ENCODE measurements at places on chromosomes 12 and 14.

DNA sequence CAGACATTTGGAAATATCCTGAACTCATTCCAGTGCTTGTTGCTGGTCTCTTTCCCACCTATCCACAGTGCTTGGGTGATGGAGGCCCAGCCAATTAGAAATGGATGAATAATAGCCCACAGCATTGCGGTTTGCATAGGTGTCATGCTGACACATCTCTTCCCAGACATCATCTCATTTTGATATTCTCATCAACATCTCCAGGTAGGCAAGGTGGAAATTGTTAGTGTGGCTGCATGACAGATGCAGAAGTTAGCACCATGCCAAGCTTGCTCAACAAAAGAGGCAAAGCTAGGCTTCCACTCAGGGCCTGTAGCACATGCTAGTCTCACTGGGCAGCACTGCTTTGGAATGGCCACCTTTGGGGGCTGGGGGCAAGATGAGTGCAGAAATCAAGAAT is 1118.9 kb downstream of the VRK1 start:
- DNase-seq = no peak

DNA sequence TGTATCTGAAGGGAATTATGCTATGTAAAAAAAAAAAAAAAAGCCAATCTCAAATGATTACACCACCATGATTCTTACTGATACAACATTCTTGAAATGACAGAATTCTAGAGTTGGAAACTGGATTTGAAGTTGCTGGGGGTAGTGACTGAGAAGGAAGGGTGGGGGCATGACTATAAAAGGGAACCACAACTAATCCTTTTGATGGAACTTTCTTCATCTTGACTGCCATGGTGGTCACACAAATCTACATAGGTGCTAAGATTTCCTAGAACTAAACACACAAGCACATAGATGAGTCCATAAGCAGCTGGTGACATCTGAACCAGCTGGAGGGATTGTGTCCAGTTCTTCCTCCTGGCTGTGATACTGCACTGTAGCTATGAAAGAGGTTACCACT is 51.4 kb downstream of the CLMN start:
- no peak for DNase-seq

DNA sequence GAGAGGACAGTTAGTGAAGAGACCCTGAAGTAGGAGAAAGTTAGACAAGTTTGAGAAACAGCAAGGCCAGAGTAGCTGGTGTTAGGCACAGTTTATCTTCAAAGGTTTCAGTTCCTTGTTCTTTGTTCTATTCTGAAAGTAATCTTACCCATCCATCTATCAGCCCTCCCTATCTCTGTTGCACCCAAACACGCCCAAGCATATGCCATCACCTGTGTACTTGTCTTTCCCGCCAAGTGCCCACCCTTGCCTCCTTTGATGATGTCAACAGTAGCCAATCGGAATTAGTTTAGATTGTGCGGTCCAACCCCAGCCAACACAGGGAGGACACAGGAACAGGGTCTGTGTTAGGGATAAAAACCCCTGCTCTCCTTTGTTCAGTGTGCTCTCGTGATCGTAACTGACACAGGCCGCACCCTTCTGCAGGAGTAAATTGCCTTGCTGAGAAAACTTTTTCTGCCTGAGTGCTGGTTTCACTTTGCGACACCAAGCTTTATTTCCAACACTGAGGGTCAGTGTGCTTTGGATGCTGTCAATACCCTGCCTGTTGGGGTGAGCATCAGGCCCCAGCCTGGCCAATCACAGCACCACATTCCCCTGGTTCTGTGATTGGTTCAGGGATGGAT is 4.7 kb upstream of the TMEM229B start:
- DNase-seq = no peak

GRCh38 chr12:2455410-2455809 is 339.4 kb upstream of the FKBP4 start:
- no peak for DNase-seq

GRCh38 chr12:86194721-86195120 is 61.5 kb downstream of the MGAT4C start:
- no peak for DNase-seq

GRCh38 chr12:94353130-94353529 is 106.5 kb downstream of the CEP83 start:
- DNase-seq = no peak

- DNase-seq = no peak
Observed at GRCh38 chr12:101854747-101855146, 22.6 kb upstream of the DRAM1 start.

GRCh38 chr12:110281549-110282299 is 677 bp downstream of the ATP2A2 start:
- no peak for DNase-seq

- DNase-seq = no peak
Observed at GRCh38 chr12:76250256-76250655, 98.0 kb downstream of the BBS10 start.

DNA sequence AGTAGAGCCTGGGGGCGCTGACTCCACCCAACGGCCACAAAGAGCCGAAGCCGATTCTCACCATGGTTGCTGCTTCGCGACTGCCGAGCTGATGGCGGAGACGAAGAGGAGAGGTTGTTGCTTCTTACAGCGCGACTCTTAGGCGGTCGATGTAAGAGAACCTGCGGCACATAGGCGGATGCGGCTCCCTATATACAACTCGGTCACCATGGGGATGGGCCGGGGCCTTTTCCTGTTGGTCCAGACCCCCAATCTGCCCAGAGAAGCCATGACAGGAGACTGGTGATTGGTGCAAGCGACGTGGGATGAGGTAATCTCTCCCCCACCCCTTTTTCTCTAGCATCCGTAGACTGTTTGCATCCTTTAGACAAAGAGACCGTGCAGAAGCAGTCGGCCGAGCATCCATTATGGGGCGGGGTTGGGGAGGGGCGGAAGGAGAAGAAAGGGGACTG is at the start of gene TUBA1A:
Gene TUBA1A (minus strand): TSS at position 165 of the 452 bp plus-strand sequence. CDS start 101 bp downstream, at position 64.
- peak; percentile 91 for DNase-seq

DNA sequence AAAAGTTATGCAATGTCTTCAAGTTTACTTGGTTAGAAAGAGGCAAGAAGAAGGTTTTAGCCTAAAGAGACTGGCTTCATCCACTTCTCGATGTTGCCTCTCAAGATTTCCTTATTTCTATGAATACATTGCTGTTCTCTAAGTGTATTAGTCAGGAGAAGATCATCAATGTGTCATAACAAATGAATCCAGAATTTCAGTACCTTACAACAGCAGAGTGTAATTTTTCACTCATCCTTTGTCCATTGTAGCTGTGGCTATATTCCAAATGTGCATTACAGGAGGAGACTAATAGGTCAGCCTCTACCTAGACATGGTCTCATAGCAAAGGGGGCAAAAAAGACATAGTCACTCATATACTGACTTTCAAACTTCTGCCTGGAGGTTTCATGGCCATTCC is 579.1 kb downstream of the PRKD1 start:
- DNase-seq = no peak

GRCh38 chr14:90922141-90922540 is 105.9 kb upstream of the TTC7B start:
- DNase-seq = no peak

DNA sequence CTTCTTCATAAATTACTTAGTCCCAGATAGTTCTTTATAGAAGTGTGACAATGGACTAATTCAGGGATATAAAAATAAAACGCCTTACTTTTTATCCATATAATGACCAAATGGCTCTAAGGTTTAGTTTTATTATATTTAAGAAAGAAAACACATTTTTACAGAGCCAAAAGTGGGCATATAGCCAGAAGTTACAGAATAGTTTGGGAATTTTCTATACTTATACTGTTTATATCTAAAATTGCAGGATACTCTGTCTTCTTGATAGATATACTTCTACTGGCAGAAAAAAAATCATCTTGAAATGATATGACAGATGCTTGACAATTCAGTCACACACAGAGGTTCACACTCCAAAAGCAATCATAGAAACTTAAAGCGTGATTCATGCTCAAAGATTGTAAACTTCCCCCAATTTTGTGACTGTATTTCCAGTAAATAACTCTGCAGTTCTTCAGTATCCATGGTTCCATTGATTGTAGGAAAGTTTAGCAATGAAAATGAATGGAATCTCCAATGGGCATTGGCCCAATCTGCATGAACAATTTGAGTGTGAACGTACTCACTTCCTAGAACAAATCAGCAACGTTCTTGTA is 307.8 kb downstream of the NOVA1 start:
- no peak for DNase-seq

GRCh38 chr14:32286602-32287001 is 42.5 kb upstream of the AKAP6 start:
- DNase-seq = no peak

DNA sequence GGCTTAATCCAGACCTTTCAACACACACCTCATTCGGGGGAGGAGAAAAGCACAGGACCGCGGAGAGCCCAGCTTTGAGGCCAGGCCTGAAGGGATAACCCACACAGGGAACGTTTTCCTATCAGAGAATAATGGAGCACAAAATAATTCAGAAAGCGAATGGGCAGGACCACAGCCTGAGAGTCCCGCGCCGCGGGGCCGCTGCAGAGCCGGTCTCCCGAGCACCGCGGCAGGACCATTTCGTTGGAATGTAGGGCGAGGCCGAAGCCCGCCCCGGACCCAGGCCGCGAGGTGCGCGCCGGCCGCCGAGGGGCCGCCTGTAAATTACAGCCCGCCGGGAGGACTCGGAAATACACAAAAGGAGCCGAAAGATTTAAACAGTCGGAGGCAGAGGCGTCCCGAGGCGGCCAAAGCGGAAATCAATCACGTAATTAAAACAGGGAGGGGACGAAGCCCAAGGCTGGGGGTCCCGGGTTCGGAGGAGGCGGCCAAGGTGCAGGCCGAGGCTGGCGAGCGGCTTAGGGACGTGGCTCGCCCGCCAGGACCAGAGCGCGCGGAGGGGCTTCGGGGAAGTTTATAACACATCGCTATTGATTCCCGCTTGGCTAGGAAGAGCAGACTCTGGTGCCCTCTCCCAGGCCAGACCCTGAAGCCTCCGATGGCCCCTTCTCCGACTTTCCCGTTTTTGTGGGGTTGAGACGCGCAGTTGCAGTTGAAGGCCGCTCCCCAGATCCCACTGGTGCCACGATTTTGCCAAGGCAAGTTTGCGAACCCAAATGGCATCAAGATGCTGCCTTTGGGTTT is 6.3 kb upstream of the HOXC4 start:
- no peak for DNase-seq

- DNase-seq = no peak
Observed at GRCh38 chr14:22036541-22037239, 363.1 kb upstream of the OR4E1 start.

DNA sequence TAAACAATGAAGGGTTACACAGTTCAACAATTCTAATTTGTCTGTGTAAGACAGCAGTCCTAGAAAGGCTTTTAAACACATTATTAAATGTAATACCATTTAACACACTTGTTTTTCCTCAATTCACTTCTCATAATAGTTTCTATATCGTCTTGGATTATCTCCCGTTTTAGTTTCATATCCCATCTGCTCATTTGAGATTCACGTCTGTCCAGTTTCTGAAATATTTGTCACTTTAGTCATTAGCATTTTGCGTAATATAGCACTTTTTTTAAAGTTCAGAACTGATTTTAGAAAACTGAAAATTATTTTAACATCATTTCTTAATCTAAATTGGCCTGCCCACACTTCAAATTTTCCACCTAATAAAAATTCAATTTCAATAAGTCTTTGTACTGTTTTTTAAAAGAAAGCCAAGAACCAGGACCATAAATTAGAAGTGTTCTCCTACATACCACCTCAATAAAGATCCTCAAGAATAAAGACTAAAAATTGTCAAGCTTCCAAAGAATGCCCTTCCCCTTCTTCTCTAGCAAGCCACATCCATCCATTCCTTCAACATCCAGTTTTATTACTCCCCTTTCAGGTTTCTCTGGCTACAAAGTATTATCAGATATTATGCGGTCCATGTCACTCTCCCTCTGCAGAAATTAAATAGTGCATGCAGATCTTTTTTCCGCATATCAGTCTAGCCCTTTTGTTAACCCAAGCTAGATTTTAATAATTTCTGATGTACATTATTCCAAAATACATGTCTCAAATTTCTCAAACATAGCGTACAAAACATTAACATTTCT is 11.9 kb downstream of the MED13L start:
- no peak for DNase-seq

DNA sequence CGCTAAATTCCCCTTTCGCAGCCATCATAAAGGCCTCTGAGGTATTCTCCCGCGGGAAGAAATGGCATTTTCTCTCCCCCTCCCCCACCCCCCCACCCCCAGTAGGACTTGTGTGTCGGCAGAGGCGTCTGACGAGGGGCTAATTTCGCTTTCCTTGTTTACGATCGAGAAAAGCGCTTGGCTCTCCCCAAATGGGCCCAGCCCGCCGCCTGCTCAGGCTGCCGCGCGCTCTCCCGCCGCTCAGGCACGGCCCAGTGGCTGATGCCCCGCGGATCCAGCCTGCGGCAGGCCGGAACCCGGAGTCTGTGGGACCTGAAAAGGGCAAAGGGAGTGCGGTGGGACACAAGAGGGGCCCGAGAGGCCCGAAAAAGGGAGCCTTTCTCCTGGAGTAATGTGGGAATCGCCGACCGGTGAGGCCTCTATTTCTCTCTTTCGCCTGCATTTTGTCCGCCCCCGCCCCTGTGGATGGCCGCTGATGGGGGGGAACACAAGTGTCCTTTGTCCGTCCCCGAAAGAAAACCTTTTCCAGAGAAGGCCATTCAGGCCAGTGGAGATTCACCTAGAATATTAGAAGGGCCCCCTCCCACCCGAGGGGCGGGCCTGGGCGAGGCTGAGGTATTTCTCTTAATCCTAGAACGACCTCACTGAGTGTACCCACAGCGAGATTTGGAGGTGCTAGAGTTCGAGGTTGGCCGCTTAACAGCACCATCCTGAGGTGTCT is 9.0 kb upstream of the HOXC6 start:
- no peak for DNase-seq

DNA sequence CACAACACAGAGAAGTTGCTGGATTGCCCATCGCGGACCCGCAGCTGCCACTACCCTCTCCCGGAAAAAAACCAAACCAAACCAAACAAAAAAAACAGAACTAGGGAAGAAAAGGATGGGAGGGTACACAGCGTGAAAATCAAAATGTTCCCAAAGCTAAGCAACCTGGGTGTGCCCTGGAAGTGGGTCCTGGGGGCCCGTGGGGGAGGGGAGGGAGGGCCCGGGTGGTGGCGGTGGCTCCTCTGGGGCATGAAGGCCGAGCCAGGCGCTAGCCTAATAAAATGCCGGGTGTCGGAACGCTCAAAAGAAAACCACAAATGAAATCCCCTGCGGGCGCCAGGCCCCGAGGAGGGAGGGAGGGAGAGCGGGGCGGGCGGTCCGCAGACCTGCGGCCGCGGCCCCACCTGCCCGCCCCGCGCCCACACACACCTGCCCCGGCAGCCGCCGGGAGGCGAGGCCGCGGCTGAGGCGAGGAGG is 787 bp downstream of the HECTD4 start:
- DNase-seq = no peak
